ENCODE measurements at places on chromosomes 4 and X.

- DNase-seq = no peak
These were observed 9.0 kb upstream of the PIM2 start for GRCh38 chrX:48927736-48928382.

DNA sequence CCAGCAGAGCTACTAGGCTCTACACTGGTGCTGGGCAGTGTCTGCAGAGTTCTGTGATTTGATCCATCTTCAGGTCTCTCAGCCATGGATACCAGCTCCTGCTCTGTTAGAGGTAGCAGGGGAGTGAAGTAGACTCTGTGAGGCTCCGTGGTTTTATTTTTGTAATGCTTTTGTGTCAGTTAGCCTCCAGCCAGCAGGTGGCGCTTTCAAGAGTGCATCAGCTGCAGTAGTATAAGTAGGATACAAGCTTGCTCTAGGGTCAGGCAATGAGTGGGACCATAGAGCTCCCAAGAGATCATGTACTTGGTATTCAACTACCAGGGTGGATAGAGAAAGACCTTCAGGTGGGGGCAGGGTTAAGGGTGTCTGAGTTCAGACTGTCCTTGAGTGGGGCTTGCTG lies 362.5 kb upstream of the TRAM1L1 start:
- no peak for DNase-seq

- DNase-seq = no peak
These were observed 20.1 kb downstream of the ACSL1 start for GRCh38 chr4:184805462-184806228.

- peak; percentile 43 for DNase-seq
These were observed 101.0 kb downstream of the ADGRA3 start for GRCh38 chr4:22414833-22415232.

- no peak for DNase-seq
These were observed 795 bp upstream of the BRWD3 start for GRCh38 chrX:80810365-80810978.

DNA sequence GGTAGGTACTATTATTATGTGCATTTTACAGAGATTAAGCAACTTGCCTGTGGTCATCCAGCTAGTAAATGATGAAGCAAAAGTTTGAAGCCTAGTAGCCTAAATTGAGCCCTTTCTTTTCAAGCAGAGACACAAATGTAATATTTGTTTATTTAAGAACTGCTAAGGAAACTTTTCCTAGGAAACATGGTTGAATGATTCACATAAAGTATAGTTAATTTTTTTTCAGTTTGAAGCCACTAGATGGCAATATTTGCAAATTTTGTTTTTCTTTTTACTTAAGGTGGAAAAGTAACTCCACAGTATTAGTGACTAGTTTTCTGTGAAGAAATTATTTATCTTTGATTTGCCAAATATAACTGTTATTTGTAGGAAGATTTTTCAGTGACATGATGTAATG lies 52.8 kb upstream of the ANKRD17 start:
- peak; percentile 40 for DNase-seq

GRCh38 chr4:174910271-174910670 lies 7.9 kb upstream of the ADAM29 start:
- no peak for DNase-seq

DNA sequence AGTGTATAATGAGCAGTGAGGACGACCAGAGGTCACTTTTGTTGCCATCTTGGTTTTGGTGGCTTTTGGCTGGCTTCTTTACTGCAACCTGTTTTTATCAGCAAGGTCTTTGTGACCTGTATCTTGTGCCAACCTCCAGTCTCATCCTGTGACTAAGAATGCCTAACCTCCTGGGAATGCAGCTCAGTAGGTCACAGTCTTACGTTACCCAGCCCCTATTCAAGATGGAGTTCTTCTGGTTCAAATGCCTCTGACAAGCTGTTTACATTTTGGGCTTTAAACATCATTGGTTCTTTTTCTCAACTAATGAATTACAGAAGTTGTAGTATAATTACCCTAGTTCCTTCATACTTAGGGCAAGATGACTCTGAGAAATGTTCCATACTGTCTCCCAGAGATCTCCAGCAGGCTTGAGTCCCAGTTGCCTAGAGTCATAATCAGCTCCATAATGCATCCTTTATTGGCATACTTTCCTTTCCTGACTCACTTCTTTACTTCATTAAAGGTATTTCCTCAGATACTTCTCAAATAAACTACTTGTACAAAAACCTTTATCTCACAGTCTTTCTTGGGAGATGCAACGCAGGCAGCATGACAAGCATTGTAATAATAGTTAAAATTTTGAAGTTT lies 136.5 kb downstream of the KDM6A start:
- DNase-seq = no peak

GRCh38 chr4:37188100-37188499 lies 56.4 kb upstream of the NWD2 start:
- no peak for DNase-seq

GRCh38 chr4:137363496-137363895 lies 168.8 kb downstream of the PCDH18 start:
- DNase-seq = no peak

GRCh38 chrX:154731184-154731583 lies 19.7 kb downstream of the GAB3 start:
- no peak for DNase-seq

DNA sequence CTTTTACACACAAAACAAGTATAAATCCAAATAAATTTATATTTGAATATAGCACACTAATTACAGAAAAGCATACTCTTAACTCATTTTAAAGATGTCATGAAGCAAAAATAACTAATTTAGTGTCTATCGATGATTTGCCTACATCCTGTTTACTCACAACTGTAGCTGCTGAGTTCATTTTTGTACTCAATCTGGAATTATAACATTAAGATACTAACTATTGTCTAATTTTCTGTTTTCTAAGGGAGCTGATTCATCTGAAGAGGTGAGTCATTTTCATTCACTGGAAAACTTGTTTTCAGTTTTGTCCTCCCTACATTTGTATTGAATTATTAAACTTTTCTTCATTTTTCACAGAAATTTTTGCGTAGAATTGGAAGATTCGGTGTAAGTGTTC lies 3.7 kb downstream of the STATH start:
- DNase-seq = no peak

- no peak for DNase-seq
These were observed 205.5 kb downstream of the PPP3CA start for GRCh38 chr4:101141855-101142254.

DNA sequence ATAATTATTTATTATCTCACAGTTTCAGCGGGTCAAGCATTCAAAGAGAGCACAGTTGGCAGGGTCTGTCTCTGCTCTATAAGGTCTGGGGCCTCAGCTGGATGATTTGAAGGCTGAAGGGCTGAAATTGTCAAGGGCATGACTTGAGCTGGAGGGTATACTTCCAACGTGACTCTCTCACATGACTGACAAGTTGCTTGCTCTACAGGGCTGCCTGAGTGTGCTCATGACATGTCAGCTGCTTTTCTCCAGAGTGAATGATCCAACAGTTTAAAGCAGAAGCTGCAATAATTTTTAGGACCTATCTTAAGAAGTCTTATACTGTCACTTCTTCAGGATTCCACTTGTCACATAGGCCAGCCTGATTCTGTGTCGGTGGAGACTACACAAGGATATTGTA lies 51.2 kb downstream of the TIGD2 start:
- DNase-seq = no peak

- no peak for DNase-seq
These were observed 217.7 kb upstream of the VEGFC start for GRCh38 chr4:177010418-177010817.

GRCh38 chr4:79748835-79749234 lies 324.2 kb downstream of the ANTXR2 start:
- no peak for DNase-seq

DNA sequence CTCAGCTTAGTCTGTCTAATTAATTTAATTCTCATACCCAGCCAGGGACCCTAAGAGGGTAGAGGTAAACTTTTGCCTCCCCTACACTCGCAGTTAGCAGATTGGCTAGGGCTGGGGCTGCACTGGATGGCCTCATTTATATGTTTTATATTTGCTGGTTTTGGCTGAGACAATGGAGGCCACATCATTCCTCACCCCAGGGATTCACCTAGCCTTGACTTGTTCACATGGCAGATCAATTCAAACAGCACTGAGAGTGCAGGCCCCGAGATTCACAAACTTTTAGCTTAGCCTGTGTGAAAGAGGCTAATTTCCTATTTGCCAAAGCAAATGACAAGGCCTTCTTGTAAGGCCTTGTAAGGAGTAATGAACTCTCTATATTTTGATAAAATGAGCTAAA lies 844.4 kb downstream of the ARAP2 start:
- no peak for DNase-seq

All from Kasumi-1 (cell line).